Smooth muscle cell of the pulmonary artery (primary cell): ENCODE measurements at places on chromosomes 4 and X. TPM values are rescaled to one million over a fixed set of nuclear protein-coding genes. Genes with fewer than 3 reads are reported as not detected.

RAB40A gene
- total RNA-seq = 0.33 and 0.53 TPM in 2 replicates

SLC9B1 gene
- 0.76 and 2.0 TPM in 2 replicates for total RNA-seq

UGT2B10 gene
- not detected in 2 replicates for total RNA-seq

DCAF12L2 gene
- 0.07 and 0.13 TPM in 2 replicates for total RNA-seq

RPS3A gene
- total RNA-seq = 1,054 and 1,209 TPM in 2 replicates

GAGE1 gene
- not detected in 2 replicates for total RNA-seq

NHSL2 gene
- 2.4 and 4.4 TPM in 2 replicates for total RNA-seq
